ENCODE measurements at places on chromosomes 6 and 20.

DNA sequence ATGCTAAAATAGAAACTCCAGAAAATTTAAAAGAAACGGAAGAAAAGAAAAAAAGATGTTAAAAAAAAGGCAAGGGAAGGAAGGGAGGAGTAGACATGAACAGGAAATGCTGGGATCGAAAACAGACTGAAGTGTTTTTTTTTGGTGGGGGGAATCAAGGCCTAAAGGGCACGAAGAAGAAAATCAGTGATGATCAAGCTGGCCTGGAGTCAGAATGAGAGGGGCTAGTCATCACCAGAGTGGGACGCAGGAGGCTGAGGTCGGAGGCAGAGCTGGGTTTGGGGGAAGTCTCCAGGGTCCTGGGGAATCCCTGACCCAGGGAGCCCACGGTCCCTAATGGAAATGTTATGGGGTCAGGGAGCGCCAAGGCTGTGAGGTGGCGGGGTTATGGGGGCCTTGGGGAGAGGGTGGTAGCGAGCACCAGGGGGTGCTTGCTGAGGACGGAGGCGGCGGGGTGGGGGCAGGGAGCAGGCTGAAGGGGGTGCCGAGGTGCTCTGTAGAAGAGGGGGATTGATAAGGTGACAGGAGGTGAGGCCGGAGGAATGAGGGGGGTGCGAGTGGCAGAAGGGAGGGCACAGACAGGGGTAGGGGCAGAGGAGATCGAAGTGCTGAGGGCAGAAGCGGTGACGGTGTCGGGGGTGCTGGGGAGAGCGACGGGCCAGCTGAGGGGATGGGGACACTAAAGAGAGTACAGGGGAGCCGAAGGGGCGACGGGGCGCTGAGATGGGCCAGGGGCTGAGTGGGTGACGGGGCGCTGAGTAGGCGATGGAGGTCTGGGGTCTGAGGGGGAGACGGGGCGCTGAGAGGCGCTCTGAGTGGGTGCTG, 684 bp downstream of the ZNFX1 start:
- peak; percentile 65 for DNase-seq

DNA sequence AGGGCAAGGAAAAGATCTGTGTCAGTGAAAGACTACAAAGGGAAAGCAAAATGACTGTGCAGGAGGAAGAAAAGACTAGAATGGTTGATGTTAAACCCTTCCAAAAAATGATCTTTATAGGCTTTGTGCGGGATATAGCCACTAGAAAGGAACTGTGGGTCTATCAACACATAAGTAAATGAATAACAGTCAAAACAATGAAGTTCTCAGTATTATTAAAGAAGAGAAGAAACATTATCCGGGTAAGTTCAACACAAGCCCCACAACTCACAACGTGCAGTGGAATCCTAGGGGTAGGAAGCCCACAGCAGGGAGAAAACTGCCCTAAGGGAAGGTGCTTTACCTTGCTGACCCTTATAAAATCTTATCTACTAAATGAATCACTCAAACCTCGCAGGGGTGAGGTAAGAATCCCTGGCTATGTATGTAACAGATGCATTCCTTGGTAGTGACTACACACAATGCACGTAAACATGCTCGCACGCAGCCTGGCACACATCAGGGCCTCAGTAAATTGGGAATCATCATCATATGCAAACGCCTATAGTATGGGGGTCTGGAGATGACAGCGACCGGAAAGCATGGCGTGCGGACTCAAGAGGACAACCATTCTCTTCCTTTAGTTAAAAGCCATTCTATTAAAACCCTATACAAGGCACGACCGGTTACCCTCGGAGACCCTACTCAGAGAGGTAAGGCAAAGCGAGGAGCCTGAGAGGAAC, 11.3 kb downstream of the TFAP2A start:
- DNase-seq, result no peak

DNA sequence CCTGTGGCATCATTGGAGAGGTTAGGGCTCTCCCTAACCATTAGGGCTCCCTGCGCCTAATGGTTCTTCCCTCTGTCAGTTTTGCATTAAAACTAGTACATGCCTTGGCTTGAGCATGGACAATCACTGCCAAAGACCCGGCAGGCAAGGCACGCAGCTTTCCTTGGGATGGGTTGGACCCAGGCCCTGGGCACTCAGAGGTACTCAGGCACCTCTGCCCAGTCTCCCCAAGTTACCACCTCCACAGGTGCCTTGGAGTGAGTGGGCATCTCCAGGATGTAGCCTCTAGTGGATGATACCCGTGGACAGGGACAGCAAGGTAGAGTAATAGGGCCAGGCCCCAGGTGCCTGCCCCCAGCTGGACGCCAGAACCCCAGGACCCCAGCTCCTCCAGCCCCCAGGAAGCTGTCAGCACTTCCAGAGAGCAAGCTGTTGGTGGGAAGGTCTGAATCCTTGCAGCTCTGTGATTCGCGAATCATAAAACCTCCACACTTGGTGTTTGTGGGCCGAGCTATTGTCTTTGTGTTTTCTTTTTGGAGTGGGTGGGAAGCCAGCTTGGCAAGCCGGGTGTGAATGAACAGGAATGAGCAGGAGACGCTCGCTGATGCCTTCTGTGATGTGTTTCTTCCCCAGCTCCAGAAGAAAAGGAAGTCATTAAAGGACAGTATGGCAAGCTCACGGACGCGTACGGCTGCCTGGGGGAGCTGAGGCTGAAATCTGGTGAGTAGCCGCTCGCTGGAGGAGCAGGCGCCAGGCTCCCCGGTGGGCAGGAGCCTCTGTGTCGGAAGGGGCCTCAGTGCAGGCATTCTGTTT, 35.1 kb downstream of the SYNJ2 start:
- DNase-seq, result no peak

DNA sequence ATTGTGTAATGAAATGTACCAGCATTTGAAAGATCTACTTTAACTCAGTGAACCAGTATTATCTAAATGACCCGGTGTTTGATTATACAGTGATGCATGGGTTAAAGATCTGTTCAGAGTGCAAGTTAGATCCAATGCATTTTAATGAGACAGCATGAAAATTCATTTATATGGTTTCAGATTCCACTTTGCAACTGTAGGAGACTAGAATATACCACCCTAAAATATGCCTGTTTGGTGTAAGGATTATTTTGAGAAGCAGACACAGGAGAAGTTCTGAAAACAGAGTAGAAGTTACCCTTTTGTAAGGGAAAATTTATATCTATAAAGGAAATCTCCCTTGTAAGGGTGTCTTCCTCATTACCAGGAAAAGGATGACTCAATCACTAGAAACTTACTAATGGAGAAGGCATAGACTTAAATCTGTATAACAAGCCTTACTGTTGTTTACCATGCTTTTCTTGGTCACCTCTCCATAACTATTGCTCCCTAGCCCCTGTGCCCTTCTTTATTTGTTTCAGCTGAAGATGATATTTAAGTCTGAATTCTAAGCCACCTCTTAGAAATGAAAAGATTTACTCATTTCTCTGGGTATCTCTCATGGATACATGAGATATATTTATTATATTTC, 105.4 kb downstream of the NCOA3 start:
- DNase-seq, result no peak

GRCh38 chr20:38935285-38935684, 9.1 kb downstream of the FAM83D start:
- no peak for DNase-seq

GRCh38 chr20:32632461-32633354, 41.0 kb downstream of the C20orf203 start:
- no peak for DNase-seq

- DNase-seq, result no peak
Observed at GRCh38 chr6:111748231-111748647, 125.0 kb downstream of the FYN start.

Measured in Right ventricle myocardium inferior (tissue), 1 donor.